Esophagus squamous epithelium (tissue), 5 donors: ENCODE measurements at places on chromosomes 7 and 10.

DNA sequence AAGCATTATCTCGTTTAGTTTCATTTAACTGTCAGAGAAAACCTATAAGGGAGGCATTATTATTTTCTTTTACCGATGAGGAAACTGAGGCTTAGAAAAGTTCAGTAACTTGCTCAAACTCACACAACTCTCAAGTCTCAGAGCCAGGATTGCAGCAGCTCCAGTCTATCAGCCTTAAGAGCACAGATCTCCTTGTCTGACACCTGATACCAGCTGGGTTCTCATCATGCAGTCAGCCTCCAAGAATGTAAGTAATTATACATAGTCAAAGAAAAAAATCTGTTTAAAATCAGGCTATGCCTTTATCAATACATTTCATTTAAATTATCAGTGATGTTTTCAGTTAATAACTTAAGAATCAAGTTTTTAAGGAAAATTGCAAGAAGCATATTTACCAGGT, 236.6 kb upstream of the TCF7L2 start:
- DNase-seq, result no peak

GRCh38 chr10:21534604-21535493, 817 bp downstream of the MLLT10 start:
- no peak for DNase-seq

- DNase-seq, result no peak
Measured at GRCh38 chr7:77420986-77421672, 5.0 kb upstream of the GSAP start.

DNA sequence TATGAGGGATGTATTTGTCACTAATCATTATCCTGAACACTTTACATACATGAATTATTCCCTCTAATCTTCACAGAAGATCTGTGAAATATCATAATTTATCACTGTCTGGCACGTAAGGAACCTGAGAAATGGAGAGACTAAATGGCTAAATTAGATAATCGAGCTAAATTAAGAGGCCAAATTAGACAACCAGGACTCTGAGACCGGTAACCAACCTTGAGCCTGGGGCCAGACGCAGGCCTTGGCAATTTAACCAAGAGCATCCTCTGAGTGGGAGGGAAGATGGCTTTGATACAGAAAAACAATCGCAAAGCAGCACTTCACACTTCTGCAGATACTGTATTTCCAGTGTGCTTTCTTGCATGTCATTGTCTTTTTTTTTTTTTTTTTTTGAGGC, 21.4 kb downstream of the SVOPL start:
- no peak for DNase-seq

DNA sequence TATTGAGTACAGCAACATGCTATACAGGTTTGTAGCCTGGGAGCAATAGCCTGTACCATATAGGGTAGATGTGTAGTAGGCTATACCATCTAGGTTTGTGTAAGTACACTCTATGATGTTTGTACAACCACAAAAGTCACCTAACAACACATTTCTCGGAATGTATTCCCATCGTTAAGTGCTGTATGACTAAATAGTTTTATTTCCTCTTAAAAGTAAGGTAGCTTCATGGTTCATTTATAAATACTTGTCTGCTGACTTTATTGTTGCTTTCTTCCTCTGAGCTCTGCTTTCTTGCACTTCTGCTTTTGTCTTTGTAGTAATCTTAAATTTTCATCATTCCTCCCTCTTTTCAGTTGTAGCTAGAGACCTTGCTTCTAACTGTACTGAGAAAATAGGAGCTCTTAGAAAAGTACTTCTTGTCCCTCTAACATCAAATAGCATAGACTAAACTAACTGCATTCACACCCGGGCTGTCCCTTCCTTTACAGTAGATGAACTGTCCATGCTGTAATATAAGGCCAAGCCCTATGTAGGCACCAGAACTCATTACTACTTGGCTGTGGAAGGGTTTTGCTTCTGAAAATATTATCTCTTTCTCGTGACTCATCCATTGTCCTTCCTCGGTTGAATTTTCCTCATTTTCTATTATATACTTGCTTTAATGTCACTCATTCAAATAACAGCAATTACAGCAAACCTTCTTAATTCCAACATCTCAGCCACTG, 55.4 kb upstream of the FAM3C start:
- no peak for DNase-seq

GRCh38 chr10:114278884-114279191, 39.8 kb downstream of the VWA2 start:
- DNase-seq, result no peak

DNA sequence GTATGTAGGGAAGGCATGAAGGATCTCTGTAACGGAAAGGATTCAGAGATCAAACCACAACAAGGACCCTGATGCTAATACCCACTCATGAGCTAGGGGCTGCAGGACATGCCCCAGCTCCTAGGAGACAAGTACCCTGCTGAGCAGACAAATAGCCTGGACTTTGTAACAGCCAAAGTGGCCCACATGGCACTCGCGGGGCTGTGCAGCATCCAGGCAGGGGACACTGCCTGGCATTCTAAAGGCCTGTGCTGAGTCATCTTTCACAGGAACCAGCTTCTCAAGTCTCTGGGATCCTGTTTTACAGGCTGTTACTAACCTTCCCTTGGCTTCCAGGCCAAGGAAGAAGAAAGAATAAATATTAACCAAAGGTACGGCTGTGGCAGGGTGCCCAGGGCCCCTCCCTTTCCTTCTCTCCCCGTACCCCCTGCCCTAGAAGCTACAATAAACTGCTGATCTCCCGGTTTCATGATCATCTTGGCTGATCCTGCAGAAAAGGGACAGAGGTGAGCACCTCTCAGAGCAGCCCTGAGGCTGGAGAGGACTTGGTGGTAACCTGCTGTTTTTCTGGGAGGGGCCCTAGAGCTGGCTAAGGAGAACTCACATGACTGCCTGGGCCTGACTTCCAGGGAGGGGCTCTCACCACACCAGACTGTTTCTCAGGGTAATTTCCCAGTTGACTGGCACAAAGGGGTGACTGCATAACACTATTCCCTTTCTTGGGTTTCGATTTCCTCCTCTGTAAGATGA, 4.2 kb upstream of the RPEL1 start:
- no peak for DNase-seq

DNA sequence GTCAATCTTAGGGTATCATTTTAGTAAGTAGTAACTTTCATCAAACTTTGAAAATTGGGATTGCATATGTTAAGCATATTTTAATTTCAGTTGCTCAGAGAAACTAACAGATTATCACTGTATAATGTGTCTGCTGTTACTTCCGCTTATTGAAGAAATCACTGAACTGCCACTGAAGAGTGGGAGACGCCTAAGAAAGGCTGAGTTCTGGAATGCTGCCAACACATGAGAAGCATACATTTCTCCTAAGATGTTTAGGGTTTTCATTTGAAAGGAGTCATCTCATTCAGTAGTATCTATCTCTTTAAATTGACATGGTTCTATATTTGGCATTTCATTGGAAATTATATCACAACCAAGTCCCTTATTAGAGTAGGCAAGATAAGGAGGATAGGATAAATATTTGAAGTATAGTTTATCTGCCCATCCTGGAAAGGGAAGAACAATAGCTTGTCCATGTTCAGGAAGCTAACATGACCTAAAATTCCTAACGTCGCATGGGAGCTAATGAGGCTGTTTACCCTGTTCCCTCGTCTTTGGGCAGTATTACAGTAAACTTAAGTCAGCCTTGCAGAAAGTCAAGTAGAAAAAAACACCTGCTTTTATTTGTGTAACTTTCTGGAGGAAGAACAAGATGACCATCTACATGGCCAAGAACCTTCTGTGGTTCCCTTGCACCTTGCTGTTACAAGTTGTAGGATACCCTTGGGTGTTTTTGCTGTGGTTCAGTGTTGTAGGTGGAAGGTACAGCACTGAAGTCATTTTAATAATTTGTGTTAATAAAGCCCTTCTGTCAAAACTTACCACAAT, 67.3 kb downstream of the NHLRC2 start:
- DNase-seq, result no peak

DNA sequence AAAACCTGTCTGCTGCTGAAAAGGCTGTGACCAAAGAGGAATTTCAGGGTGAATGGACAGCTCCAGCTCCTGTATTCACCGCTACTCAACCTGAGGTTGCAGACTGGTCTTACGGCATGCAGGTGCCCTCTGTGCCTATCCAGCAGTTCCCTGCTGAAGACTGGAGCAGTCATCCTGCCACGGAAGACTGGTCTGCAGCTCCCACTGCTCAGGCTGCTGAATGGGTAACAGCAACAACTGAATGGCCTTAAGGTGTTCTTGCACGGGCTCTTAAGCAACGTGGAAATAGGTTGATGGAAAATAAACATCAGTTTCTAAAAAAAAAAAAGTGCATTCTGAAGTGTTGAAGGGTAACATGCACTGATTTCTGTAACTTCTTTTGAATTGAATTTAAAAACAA, 82.3 kb downstream of the DAGLB start:
- no peak for DNase-seq

DNA sequence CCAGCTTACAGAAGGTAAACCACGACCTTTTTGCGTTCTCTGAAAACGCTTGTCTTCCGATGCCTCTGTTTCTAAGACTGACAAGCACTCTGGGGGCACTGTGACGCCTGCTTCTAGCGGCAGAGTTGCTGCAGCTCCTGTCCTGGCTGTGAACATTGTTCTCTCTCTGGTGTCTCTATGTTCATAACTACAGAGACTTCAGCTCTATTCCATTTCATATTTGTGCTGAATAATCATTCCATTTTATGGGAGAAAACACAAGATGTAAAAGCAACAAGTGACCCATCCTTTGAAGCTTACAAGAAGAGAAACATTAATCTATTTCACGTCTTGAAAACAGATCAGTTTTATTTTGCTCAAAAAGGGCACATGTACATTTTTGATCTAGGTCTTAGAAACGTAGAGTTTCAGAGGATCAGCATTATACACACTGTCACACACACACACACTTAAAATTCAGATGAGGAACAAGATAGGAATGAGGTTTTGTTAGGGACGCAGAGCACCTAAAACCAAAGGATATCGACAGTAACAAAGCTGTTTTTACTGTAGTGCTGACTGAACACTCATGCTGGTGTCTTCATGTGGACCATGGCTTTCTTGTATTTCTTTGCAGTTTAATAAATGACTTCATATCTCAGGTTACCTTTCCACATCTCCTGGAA, 3.0 kb downstream of the IKZF1 start:
- no peak for DNase-seq

GRCh38 chr7:7746458-7746857, 28.1 kb upstream of the RPA3 start:
- DNase-seq, result no peak

- DNase-seq, result no peak
Measured at GRCh38 chr7:143454091-143454680, 10.9 kb downstream of the TAS2R60 start.

GRCh38 chr10:78657163-78657861, 411.5 kb upstream of the ZMIZ1 start:
- DNase-seq, result no peak

- DNase-seq, result no peak
Measured at GRCh38 chr10:78620985-78621799, 447.6 kb upstream of the ZMIZ1 start.

DNA sequence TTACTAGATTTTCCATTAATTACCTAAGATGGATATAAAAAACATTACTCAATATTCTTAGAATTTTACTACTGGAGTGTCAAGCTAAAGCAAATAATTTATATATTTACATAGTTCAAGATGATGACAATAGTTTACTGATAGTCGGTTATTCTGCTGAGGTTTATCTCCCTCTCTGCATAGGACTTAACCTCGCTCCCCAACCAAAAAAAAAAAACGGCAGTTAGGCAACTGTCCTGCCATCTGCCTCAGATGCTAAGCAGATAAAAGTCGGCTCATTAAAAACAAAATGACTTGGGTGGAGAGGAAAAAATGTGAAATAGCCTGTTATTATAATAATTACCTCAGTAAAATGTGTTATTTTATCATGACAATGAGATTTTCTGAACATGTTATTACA, 14.0 kb upstream of the ITGB8 start:
- no peak for DNase-seq

- no peak for DNase-seq
Measured at GRCh38 chr10:80081801-80082750, 3.6 kb downstream of the TMEM254 start.

DNA sequence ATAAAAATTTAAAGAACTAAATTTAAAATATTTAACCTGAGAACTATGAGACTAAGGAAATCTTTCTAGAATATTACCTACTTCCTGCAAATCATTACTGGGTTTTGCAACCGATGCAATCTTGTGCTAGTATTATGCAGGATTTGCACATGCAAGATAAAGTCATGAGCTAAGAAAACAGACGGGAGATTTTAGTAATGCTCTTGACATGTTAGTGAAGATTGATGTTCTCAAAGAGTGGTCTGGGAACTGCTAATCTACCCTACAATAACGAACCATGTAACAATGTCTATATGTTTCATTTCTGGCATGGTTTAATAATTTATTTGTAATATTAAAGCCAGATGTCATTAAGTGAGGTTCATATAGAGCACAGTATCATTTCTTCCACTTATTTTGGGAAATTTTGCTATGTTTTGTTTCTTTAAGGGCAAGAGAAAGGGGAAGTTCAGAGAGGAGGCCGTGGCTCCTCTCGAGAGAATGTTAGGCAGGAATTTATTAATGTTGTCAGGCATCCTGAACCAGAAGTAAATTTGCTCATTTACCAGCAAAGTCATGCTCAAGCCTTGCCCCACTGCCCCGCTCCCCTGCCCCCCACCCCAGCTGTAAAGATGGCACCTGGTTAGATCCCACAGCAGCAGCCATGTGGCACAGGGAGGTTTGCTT, 22.8 kb downstream of the LRRC17 start:
- no peak for DNase-seq

DNA sequence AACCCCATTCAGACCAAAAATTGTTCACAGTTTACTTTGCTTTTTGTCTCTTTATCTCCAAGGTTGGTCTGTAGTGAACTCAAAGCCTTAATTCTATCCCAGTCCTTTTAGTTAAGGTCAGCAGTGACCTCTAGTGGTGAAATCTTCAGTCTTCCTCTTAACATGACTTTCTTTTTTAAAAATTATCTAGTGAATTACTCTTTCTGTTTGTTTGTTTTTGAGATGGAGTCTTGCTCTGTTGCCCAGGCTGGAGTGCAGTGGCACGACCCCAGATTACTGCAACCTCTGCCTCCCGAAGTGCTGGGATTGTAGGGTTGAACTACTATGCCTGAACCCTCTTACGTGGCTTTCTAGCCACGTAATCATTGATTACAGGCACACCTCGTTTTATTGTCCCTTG, 25.0 kb downstream of the ZNF487 start:
- DNase-seq, result no peak

- DNase-seq, result no peak
Measured at GRCh38 chr10:101441541-101442455, 87.8 kb downstream of the BTRC start.
